ENCODE measurements at places on chromosomes 1 and 21. TPM values are rescaled to one million over a fixed set of nuclear protein-coding genes. Genes with fewer than 3 reads are reported as not detected.

GRCh38 chr1:77222496-77222895 lies 3.3 kb upstream of the PIGK start:
- DNase-seq = no peak

- DNase-seq = peak; percentile 88
These were observed 168.0 kb upstream of the NR5A2 start for GRCh38 chr1:199859491-199859933.

- DNase-seq = no peak
These were observed 38.4 kb downstream of the NOS1AP start for GRCh38 chr1:162107911-162108310.

GRCh38 chr1:204446413-204447111 lies 34.9 kb upstream of the PPP1R15B start:
- peak; percentile 65 for DNase-seq

GRCh38 chr1:213934649-213935048 lies 53.1 kb upstream of the PROX1 start:
- DNase-seq = peak; percentile 95

GRCh38 chr1:12203216-12204007 lies 26.4 kb upstream of the VPS13D start:
- DNase-seq = no peak

DNA sequence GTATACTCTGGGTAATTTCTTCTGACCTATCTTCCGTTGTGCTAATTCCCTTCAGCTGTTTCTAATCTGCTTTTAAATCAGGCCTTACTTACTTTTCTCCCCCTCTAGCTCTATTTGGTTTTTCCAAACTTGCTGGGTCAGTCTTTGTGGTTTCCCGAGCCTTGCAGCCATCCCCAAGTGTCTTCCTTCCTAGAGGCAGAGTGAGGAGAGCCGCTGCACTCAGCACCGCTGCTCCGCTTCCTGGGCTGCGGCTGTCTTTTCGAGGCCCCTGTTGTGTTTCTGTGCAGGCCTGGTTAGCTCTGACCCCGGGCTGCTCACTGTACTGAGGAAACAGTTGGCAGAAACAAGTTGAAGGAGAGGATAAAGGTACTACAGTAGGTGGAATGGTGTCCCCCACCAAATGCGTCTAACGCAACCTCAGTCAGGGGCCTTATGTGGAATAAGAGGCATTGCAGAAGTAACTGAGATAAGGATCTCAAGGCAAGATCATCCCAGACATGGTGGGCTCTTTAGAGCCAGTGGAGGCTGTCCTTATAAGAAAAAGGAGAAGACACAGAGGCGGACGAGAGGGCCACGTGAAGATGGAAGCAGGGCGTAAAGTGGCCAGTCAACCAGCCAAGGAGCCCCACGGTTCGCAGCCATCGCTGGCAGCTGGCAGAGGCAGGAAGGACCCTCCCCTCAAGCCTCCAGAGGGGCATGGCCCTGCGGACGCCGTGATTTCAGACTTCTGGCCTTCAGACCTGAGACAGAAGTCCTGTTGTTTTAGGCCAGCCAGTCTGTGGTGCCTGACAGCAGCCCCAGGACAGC lies 10.5 kb downstream of the WNT9A start:
- DNase-seq = no peak

GRCh38 chr1:163275222-163275621 lies 46.5 kb upstream of the NUF2 start:
- peak; percentile 13 for DNase-seq

DNA sequence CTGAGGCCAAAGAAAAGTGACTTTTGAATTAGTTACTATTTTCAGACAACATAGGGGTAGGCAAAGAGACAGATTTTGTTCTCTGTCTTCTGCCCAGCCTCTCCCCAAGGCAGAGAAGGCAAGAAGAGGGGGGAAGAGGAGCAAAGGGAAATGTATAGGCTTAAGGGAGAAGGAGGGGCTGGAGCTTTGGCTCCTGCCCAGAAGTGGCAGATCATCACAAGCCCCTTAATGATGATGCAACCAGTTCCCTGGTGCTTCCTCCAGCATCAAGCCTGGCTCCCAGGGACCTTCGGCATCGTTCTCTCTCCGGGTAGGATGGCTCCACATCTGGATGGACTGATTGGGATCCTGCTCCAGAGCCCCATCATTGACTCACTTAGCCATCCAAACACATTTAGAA lies 112.8 kb downstream of the KCND3 start:
- no peak for DNase-seq

DNA sequence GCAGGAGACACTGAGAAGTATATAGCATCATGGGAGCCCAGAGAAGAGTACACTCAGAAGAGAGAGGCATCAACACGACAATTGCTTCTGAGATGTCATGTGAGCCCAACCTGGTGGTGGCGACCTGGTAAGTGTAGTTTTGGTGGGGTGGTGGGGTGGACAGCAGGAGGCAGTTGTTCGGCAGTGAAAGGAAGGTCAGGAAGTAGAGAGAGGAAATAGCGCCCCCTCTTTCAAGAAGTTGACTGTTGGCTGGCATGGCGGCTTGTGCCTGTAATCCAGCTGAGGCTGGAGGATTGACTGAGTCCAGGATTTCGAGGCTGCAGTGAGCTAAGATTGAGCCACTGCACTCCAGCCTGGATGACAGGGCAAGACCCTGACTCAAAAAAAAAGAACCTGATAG lies 12.6 kb downstream of the RSPO1 start:
- DNase-seq = no peak

DNA sequence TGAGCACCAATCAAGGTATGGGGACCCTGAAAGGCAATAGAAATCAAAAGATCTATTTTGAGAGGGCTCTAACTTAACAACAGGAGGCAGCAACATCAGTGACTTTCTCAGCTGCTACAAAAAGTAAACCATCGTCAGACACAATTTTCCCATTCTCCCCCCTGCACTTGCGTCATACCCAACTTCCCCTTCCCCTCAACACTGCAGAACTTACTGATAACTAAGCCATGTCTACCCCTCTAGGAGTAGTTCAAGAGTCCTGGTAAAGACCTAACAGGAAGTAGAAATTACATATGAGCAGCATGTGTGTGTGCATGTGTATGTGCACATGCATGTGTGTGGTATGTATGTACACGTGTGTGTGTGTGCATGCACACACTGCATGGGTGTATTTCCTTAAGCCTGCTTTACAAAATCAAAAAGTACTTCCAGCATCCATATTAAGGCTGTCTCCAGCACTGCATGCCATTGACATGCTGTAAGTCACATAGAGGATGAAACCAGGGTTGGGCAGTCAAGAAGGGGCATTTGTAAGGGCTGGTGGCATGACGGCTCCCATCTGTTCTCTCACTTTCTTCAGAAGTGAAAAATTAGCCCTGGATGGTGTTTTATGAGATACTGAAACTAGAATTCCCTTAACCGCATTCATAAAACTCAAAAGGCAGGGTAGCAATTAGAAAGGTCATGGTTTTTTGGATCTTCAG lies 460.1 kb upstream of the RUNX1 start:
- DNase-seq = no peak

GRCh38 chr1:12697397-12697796 lies 18.5 kb upstream of the AADACL3 start:
- DNase-seq = no peak

Gene OR2T35
- total RNA-seq = not detected

Gene SPRR3
- not detected for total RNA-seq

Gene CBS
- 71.2 TPM for total RNA-seq

Gene CELA2B
- total RNA-seq = not detected

Gene PTPRU
- total RNA-seq = 26.8 TPM

Gene SRRM1
- 154 TPM for total RNA-seq

Gene IFNLR1
- 0.12 TPM for total RNA-seq

Gene FCER1G
- total RNA-seq = 2.1 TPM

Gene FNDC10
- total RNA-seq = 5.1 TPM

Gene SERPINC1
- not detected for total RNA-seq

Data from MCF 10A (cell line).